ENCODE measurements at places on chromosomes 2 and 18. TPM values are rescaled to one million over a fixed set of nuclear protein-coding genes. Genes with fewer than 3 reads are reported as not detected.
A peak's percentile ranks its signal among the peaks of the same experiment; 100 is the strongest.

GRCh38 chr18:3401669-3402620, 48.0 kb upstream of the TGIF1 start:
- no peak overlapping the region for H3K27ac ChIP-seq
- DNase-seq: no peak
- H3K4me1 ChIP-seq: peaks cover 5% of the 10 kb centered on the region
- H3K4me3 ChIP-seq: no peak overlapping the region
- no peaks in the 10 kb centered on the region for H3K36me3 ChIP-seq

DNA sequence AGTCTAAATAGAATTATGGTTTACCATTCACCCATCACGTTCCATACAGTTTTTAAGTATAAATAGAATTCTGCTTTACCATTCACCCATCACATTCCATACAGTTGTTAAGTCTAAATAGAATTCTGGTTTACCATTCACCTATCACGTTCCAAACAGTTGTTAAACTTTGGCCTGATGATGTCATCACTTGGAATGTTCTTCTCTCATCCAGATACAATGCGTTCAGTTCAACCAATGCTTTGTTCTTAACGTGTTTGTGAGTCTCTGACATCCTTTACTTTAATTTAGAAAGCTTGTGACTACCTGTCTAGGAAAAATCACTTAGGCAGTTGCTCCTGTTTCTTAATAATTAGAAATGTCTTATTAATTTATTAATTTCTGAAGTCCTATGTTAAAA, 236.3 kb upstream of the RASGRP3 start:
- H3K27ac ChIP-seq: no peak overlapping the region
- no peak overlapping the region for H3K4me3 ChIP-seq
- peaks cover 4% of the 10 kb centered on the region for H3K27me3 ChIP-seq
- no peak for DNase-seq

DNA sequence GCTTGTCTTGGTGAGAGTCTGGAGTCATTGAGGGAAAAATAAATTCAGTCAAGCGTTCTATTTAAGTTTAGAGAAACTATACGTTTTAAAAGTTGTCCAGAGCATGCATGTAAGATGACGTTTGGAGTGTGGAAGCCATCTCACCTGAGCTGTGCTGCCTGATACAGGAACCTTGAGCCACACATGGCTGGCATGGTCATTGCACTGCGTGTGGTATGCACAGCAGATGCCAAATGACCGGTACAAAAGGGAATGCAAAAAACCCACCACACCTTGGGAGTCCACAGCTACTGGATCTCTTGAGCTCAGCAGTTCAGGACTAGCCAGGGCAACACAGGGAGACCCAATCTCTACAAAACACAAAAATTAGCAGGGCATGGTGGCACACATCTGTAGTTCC, 4.3 kb downstream of the MZT2B start:
- no peaks in the 10 kb centered on the region for H3K27me3 ChIP-seq
- peak overlapping the region; percentile 34 for H3K27ac ChIP-seq
- H3K4me1 ChIP-seq: peaks cover 23% of the 10 kb centered on the region
- no peak for DNase-seq

DNA sequence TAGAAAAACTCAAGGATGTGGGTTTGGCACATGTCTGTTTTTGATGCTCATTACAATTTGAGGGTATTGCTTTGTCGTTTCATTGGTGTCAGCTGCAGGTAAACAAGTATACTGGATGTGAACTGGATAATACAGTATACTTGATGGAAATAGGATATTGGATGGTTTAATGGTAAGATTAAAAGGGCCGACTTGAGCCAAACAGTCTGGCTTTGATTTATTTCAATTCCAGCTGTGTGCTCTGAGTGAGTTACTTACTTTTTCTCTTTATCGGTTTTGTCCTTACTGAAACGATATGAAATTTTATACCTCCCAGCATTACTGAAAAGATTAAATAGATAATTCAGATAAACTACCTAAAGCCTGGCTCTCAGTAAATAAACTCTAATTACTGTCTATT, 227.6 kb downstream of the ASXL3 start:
- no peaks in the 10 kb centered on the region for H3K27me3 ChIP-seq
- H3K4me3 ChIP-seq: no peak overlapping the region
- DNase-seq: no peak
- no peak overlapping the region for H3K27ac ChIP-seq
- H3K36me3 ChIP-seq: no peaks in the 10 kb centered on the region
- no peaks in the 10 kb centered on the region for H3K4me1 ChIP-seq

DNA sequence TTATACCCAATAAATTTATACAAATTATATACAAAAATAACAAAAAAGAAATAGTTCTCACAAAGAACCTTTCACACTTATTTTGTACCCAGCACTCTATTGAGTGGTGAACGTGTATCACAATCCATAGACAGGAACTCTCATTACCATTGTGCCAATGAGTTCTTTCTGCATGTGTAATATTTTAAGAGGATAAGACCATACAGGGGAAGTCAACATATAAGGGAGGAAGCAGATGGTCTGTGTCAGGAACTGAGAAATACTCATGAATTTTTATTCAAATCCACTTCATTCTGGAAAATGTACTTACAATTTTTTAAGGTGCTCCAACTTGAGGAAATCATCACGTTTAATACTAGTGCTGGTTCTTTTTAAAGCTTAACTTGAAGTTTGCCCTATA, 27.1 kb upstream of the ELOA2 start:
- peaks cover 1% of the 10 kb centered on the region for H3K27me3 ChIP-seq
- no peak overlapping the region for H3K27ac ChIP-seq
- H3K36me3 ChIP-seq: no peaks in the 10 kb centered on the region
- DNase-seq: no peak
- no peaks in the 10 kb centered on the region for H3K4me1 ChIP-seq

DNA sequence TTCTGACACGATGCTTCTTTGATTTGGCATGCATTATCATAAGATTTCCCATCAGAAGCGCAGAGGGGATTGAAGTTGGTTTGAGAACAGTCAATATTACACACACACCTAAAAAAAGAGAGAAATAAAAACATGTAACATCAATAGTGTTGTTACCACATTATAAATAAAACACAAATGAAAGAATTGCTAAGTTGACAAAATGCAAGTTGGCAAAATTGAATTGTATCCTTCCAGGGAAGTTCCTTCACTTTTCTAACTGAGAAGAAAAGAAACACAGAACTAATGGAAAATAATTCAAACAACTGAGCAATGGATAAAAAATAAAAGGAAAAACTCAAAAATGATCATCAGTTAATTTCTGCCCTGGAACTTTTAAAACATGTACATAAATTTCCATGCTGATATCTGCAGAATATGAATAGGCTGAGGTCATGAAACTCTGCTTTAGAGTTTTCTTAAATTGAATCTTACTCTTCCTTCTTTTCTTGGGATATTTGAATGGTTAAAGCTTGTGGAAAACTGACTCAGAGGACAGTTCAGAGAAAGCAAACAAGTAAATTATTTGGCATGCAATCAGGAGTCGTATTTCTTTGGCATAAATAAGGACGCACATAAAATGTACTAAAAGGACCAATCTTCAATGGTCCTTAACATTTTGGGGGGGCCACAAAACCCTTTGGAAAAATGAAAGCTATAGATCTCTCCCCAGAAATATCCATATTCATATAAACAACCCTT, 152.4 kb upstream of the CAVIN2 start:
- no peak for DNase-seq
- H3K27me3 ChIP-seq: peaks cover 4% of the 10 kb centered on the region
- no peak overlapping the region for H3K4me3 ChIP-seq
- H3K4me1 ChIP-seq: no peaks in the 10 kb centered on the region
- no peaks in the 10 kb centered on the region for H3K36me3 ChIP-seq
- H3K27ac ChIP-seq: no peak overlapping the region

- peak; percentile 21 for DNase-seq
- no peaks in the 10 kb centered on the region for H3K36me3 ChIP-seq
- peaks cover 17% of the 10 kb centered on the region for H3K27me3 ChIP-seq
- no peak overlapping the region for H3K27ac ChIP-seq
These were observed 1.3 kb downstream of the HS6ST1 start for GRCh38 chr2:128317181-128317898.

GRCh38 chr2:43018179-43019024, 208.0 kb downstream of the ZFP36L2 start:
- peaks cover 3% of the 10 kb centered on the region for H3K27me3 ChIP-seq
- H3K36me3 ChIP-seq: peaks cover 6% of the 10 kb centered on the region
- no peak overlapping the region for H3K4me3 ChIP-seq
- H3K27ac ChIP-seq: no peak overlapping the region
- no peak for DNase-seq

- peak overlapping the region; percentile 7 for H3K4me3 ChIP-seq
- peak overlapping the region; percentile 67 for H3K27ac ChIP-seq
- peaks cover 26% of the 10 kb centered on the region for H3K4me1 ChIP-seq
- DNase-seq: no peak
These were observed 109.0 kb downstream of the ICA1L start for GRCh38 chr2:202762556-202762955.

DNA sequence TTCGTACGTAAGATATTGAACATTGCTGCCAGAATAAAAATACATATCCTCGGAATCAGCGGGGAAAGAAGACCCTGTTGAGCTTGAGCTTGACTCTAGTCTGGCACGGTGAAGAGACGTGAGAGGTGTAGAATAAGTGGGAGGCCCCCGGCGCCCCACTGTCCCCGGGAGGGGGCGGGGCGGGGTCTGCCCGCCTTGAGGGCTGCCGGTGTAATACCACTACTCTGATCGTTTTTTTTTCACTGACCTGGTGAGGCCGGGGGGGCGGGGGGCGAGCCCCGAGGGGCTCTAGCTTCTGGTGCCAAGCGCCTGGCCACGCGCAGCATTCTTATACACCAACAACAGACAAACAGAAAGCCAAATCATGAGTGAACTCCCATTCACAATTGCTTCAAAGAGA, 324.0 kb upstream of the REG3G start:
- no peak overlapping the region for H3K4me3 ChIP-seq
- no peaks in the 10 kb centered on the region for H3K27me3 ChIP-seq
- no peaks in the 10 kb centered on the region for H3K4me1 ChIP-seq
- no peak for DNase-seq

DNA sequence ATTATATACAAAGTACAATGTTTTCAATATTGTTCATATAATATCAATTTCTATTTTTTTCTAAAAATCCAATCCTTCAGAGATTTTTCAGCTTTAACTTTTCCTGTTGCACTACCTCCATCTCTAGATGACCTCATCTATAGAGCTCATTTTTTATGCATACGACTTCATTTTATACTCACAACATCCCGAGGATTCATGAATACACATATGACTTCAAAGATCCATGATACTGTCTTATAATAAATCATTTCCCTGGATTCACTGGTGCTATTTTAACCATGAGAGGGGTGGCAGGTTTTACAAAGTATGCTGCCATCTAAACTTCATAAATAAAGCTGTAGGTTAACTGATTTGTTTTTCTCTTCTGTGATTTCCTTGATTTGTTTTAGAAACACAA, 694.6 kb downstream of the EPHA4 start:
- H3K27me3 ChIP-seq: no peaks in the 10 kb centered on the region
- no peaks in the 10 kb centered on the region for H3K36me3 ChIP-seq
- H3K27ac ChIP-seq: no peak overlapping the region
- H3K4me1 ChIP-seq: no peaks in the 10 kb centered on the region
- no peak overlapping the region for H3K4me3 ChIP-seq

- H3K4me1 ChIP-seq: peaks cover 61% of the 10 kb centered on the region
- H3K27ac ChIP-seq: peak overlapping the region; percentile 77
- peak; percentile 46 for DNase-seq
- H3K4me3 ChIP-seq: peak overlapping the region; percentile 0
- H3K36me3 ChIP-seq: peaks cover 10% of the 10 kb centered on the region
These were observed 120.5 kb upstream of the CXCR4 start for GRCh38 chr2:136238286-136239078.

GRCh38 chr2:224764565-224765236, 48.5 kb upstream of the CCDC195 start:
- H3K36me3 ChIP-seq: peaks cover 92% of the 10 kb centered on the region
- peaks cover 25% of the 10 kb centered on the region for H3K4me1 ChIP-seq
- peak; percentile 36 for DNase-seq
- H3K27me3 ChIP-seq: no peaks in the 10 kb centered on the region
- H3K27ac ChIP-seq: peak overlapping the region; percentile 66

- no peak overlapping the region for H3K27ac ChIP-seq
- H3K27me3 ChIP-seq: no peaks in the 10 kb centered on the region
- H3K4me3 ChIP-seq: no peak overlapping the region
- no peak for DNase-seq
These were observed 6.9 kb downstream of the HDAC4 start for GRCh38 chr2:239393941-239394340.

DNA sequence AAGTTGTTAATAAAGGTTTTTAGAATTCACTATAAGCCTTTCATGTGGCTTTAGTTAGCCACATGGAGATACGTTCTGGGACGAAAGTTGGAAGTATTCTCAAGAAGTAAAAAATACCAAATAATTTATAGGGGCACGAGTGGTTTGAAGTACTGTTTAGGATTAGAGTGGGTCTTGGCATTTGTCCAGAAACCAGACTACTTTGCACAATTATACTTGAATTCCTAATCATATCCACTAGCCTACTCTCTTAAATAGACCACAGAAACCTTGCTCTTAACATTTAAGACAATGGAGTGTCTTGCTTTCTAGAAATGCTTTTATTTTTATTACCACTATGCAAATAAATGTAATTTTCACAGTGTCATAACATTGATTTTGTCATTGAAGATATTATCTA, 44.6 kb downstream of the UBE2E3 start:
- no peak overlapping the region for H3K4me3 ChIP-seq
- H3K4me1 ChIP-seq: no peaks in the 10 kb centered on the region
- DNase-seq: no peak
- no peaks in the 10 kb centered on the region for H3K27me3 ChIP-seq
- no peak overlapping the region for H3K27ac ChIP-seq

DNA sequence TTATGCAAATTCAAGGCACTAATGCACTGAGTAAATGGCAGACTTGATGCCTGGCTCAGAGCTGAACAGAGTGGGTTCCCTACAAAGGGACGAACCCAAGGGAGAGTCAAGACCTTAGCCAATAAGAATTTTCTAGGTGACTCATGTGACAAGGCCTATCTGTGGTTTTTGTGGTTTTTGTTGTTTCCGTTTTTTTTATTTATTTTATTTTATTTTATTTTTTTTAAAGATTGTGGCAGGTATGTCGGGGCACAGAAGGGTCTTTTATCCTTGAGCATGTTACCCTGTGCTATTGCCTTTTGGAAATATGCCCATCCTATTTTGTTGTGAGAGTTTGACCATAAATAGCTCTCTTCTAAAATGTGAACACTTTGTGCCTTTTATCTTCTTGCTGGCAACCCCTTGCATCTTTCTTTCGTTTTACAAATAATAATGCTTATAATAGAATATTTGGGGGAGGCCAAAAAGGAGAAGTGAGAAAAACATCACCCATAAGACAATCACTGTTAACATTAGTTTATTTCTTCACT, 113.4 kb upstream of the AQP4 start:
- no peaks in the 10 kb centered on the region for H3K36me3 ChIP-seq
- DNase-seq: no peak
- H3K27ac ChIP-seq: no peak overlapping the region
- no peaks in the 10 kb centered on the region for H3K4me1 ChIP-seq

RAD51AP2 gene
- not detected for total RNA-seq

MBOAT2 gene
- total RNA-seq: 6.3 TPM

ALPI gene
- total RNA-seq: not detected

TTN gene
- 11.4 TPM for total RNA-seq

CLEC4F gene
- total RNA-seq: not detected

LRATD1 gene
- total RNA-seq: not detected

TMEM163 gene
- total RNA-seq: 0.23 TPM

TDRD15 gene
- not detected for total RNA-seq

FKBP1B gene
- total RNA-seq: 3.2 TPM

RAB6C gene
- total RNA-seq: not detected

TTL gene
- 36.0 TPM for total RNA-seq

Data from activated CD8-positive, alpha-beta T cell treated with anti-CD3 and anti-CD28 coated beads, Interleukin-2, amount 10 ng/mL, durations not matched to agents 7 days and 5 days (primary cell).